ENCODE measurements at places on chromosomes 1 and 21.

DNA sequence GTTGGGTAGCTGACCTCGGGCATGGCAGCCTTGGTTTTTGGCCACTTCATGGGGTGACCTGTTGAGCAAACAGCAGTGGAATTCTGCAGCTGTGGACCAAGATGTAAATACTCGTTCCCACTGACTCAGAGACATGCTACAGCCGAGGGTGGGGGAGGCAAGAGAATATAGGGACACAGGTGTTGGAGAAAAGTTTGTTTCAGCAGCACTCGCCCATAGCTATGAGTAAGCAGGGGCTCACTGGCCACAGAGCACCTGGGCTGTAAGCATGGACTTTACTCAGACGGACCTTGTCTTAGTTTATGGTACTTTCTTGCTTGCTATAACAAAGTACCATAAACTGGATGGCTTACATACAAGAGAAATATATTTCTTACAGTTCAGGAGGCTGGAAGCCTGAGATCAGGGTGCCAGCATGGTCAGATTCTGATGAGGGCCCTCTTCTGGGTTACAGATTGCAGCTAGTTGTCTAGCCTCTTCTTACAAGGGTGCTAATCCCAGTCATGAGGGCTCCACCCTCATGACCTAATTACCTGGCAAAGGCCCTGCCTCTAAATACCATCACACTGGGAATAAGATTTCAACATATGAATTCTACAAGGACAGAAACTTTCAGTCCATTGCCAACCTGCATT lies 437.2 kb upstream of the DAB1 start:
- DNase-seq: no peak

DNA sequence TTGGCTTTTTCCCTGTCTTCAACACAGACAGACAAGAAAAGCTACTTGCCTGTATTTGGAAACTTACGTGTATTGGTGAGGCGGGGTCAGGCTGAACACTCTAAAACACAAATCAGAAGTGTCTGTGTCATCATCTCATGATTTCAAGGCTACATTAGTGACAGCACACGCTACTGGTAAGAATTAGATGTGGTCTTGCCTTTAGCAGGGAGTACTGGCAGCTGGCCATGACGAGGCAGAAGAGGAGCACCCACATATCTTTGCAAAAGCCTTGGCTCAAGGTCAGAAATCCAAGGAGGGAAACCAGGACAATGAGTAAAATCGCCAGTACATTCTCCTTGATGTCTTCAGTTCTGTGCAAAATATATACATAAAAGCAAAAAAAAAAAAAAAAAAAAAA lies 77.7 kb downstream of the PCNX2 start:
- no peak for DNase-seq

DNA sequence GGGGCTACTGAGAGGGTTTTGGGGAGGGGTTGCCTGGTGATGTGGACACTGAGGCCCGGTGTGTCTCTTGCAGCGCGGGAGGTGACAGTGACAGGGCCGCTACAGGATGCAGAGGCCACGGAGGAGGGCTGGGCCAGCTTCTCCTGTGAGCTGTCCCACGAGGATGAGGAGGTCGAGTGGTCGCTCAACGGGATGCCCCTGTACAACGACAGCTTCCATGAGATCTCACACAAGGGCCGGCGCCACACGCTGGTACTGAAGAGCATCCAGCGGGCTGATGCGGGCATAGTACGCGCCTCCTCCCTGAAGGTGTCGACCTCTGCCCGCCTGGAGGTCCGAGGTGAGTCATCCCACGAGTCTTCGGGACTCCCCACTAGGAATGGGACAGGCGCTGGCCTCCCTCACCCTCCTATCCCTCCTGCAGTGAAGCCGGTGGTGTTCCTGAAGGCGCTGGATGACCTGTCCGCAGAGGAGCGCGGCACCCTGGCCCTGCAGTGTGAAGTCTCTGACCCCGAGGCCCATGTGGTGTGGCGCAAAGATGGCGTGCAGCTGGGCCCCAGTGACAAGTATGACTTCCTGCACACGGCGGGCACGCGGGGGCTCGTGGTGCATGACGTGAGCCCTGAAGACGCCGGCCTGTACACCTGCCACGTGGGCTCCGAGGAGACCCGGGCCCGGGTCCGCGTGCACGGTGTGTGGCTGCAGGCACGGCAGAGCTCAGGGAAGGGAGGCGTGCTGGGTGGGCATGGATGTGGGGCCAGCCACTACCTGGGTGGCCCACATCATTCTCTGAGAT lies 72.5 kb downstream of the OBSCN start:
- peak; percentile 72 for DNase-seq

DNA sequence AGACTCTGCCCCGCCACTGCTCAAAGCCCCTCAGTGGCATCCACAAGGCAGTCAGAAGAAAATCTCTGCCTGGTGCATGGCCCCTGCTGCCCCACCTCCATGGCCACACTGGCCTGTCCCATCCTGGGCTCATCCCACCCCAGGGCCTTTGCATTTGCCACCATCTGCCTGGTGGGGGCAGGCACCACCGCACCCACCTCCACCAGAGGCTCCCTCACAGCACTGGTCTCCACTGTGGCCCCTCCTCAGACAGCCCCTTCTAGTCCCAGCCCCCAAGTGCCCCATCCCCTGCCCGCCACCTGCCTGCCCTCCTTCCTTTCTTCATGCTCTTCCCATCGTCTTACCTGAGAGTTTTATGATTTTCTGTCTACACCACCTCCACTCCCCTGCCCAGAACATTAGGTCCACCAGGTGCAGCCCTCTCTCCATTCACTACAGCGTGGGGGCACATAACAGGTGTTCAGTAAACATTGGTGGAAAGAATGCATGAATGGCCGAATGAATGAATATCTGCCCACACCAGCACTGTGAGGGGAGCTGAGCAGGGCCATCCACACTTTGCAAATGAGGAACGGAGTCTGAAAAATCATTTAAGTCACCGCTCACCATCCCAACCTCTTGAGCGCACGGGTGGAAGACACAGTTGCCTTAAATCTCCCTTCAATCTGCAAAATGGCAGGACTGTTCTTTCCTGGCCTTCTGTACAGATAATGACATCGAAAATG lies 2.1 kb downstream of the PRDM15 start:
- peak; percentile 58 for DNase-seq

DNA sequence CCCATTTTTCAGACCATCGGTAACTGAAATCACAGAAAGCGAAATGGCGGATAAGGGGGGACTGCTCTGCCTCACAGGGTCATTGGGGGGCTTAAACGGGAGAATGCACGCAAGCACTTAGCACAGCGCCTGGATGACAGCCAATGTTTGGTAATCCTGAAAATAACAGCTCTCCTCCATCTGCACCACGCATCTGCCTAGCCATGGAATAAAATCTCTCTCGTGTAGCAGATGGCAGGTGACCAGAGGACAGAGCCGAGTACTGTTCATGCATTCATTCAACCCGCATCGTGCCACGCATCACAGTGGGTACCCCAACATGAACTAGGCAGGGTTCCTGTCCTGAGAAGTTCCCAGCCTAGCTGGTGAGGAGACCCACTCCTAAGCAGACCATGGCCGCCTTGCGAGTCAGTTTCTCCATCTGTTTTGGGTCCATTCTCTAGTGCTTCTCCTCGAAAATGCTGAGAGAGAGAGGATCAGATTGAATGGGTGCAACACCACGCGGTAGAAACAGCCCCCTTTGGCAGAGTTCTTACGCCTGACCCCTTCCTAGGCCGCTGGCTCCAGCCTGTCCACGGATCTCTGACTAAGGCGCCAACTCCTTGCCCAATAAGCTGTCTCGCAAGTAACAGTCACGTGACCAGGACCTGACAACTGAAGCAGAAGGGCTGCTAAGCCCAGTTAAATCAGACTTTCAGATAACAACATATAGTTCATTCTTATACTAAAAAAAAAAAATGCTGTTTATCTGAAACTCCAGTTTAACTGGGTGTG lies 7.3 kb downstream of the SLC1A7 start:
- no peak for DNase-seq

DNA sequence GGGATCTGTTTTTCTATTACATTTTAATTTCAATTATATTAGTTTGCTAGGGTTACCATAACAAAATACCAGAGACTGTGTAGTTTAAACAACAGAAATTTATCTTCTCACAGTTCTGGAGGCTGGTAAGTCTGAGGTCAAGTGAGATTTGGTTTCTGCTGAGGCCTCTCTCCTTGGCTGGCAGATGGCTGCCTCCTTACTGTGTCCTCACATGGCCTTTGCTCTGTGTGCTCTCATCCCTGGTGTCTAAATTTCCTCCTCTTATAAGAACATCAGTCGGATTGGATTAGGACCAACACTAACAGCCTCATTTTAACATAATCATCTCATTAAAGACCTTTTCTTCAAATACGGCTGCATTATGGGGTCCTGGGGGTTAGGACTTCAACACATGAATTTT lies 195.2 kb upstream of the CHODL start:
- DNase-seq: no peak

DNA sequence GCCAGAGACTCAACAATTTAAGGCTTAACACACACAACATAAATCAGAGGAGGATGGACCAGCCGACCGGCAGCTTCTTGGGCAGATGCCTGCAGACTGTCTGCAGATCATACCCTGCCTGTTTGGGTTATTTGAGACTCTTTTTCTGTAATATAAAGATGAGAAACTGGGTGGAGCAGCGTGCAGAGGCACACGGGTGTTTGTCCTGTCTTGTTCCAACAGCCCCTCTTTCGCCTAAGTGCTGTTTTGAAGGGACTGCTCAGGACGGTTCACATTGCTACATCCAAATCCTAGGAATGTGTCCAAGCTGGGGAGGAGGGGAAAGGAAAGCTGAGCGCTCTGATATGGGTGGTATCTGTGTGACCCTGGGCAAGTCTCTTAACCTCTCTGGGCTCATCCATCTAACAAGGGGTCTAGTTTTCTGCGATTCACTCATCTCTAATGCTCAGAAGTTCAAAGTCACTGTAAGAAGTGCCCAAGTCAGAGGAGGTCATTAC lies 149.9 kb downstream of the CLIC6 start:
- no peak for DNase-seq

- peak; percentile 85 for DNase-seq
Observed at GRCh38 chr1:47388891-47389238, 27.2 kb upstream of the FOXE3 start.

DNA sequence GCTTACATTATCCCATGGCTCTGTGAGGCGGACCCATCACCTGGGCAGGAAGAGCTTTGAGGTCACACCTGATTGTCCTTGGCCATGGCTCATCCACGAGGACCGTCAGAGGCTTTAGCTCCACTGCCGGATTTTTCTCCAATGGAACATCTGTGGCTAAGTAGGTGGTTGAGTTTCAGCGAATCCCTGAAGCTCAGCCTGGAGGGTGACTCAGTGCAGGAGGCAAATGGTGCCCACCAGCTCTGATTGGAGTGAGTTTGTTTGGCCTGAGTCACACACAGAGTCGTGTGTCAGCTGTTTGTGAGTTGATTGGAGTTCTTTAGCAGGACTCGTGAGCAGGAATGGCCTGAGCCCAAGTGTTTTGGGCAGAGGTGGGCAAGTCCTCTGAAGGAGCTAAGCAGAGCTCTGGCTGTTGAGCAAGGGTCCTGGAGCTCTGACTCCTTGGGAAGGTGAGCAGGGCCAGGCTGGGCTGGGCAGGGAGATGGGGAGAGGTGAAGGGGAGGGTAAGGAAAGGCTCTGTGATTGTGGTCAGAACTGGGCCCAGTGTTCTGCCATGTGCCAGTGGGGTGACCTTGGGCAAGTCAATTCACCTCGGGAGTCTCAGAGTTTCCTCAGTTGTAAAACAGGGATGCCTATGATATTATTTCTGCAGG lies 2.0 kb downstream of the SLC6A17 start:
- no peak for DNase-seq
